ENCODE measurements at places on chromosomes 5 and 9. TPM values are rescaled to one million over a fixed set of nuclear protein-coding genes. Genes with fewer than 3 reads are reported as not detected.

The UCK1 gene
- total RNA-seq = 13.4 TPM

The SLC25A2 gene
- total RNA-seq = 0.19 TPM

The PIP5KL1 gene
- 1.5 TPM for total RNA-seq

The PCDHA11 gene
- total RNA-seq = under 0.01 TPM

The DMRT2 gene
- total RNA-seq = not detected

The CDC20B gene
- total RNA-seq = 0.28 TPM

The TMEM141 gene
- total RNA-seq = 58.9 TPM

The LHX2 gene
- 2.5 TPM for total RNA-seq

The CD180 gene
- total RNA-seq = 3.7 TPM

The LCN15 gene
- not detected for total RNA-seq

The IFNK gene
- not detected for total RNA-seq

The LRRC19 gene
- 2.0 TPM for total RNA-seq

The PCDHGA9 gene
- total RNA-seq = 0.51 TPM

DNA sequence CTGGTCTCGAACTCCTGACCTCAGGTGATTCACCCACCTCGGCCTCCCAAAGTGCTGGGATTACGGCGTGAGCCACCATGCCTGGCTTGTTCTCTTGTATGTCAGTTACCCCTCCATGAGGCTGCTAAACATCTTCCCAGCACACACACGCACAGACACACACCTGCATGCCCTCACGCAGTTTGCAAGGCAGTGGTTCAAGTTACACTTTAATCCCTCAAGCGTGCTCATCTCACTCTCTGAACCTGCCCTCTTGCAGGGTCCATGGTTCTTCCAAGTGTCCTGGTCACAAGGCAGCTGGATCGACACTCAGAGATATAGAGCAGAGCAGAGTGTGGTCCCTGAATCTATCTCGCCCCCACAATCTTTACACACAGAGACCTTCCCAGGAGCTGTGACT is 34.1 kb upstream of the RUFY1 start:
- no peak for DNase-seq

DNA sequence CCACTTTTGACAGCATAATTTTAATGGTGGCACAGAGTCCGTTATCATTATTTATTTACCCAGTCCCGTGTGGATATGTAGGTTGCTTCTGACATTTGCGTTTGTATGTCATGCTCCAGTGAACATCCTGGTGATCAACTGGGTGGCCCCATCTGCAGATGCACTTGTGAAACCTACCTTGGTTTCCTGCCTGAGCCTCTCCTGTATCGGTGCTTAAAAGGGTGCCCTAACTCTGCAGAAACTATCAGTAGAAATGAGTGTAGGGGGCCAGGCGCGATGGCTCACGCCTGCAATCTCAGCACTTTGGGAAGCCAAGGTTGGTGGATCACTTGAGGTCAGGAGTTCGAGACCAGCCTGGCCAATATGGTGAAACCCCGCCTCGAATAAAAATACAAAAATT is 92.1 kb upstream of the IER5L start:
- no peak for DNase-seq

DNA sequence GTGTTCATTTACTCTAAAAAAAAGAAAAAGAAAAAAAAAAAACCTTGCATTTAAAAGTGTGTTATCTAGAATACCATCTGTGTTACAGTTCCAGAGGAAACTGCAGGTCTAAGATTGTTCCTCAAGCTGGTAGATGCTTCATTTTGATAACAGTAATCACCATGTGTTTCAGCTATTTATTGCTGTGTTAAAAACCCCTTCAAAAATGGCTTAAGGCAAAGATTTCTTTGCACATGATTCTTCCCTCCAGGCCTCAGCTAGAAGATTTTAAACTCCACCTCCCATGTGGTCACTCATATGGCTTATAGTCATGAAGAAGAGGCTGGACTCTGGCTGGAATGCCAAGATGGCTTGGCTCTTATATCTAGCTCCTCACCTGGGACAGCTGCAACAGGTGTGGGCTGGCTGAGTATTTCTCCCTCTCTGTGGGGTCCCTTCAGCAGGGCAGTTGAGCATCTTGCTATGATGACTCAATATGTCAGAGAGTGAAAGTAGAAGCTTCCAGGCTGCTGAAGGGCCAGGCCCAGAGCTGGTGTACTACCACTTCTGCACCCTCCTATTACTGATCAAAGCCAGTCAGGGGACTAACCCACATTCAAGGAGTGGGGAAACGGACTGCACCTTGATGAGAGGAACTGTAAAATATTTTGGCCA is 920.4 kb upstream of the DMAC1 start:
- no peak for DNase-seq

- DNase-seq = no peak
Observed at GRCh38 chr5:146173597-146173996, 8.9 kb downstream of the LARS1 start.

DNA sequence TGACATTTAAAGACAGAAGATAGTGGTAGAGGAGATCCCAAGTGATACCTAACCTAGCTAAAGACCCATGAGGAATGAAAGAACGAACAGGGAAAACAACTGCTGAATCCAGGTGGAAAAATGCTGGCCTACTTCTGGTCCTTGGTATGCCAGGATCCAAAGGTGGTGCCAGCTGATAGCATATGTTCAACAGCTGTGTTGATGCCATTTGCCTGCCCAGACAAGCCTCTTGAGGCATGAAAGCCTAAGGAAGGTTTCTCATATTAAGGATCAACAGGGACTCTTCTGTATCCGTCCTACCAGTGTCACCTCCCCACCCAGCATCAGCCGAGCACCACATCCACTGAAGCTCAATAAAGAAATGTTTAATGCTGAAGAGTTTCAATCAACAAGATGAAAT is 225.7 kb upstream of the DMRT1 start:
- DNase-seq = no peak

- DNase-seq = no peak
Observed at GRCh38 chr5:170750791-170751190, 32.7 kb upstream of the GABRP start.

GRCh38 chr9:132319421-132320110 is 35.2 kb downstream of the SETX start:
- no peak for DNase-seq

DNA sequence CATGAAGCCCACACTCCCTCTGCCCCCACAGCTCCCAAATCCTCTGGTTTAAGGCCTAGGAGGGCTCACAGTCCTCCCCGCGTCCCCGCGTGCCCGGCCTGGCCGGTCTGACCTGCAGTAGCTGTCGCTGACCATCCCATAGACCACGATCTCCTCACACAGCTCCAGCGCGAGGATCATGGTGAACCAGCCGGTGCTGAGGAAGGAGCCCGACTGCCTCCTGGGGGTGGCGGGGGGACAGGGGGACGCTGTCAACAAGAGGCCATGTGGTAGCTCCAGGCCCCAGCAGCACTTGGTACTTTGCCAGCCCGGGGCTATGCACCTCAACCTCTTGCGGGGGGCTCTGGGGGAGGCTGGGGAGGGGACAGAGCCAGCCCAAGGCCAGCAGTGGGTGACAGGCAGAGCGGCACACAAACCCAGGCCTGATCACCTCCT is 7.0 kb downstream of the ST6GALNAC4 start:
- no peak for DNase-seq

DNA sequence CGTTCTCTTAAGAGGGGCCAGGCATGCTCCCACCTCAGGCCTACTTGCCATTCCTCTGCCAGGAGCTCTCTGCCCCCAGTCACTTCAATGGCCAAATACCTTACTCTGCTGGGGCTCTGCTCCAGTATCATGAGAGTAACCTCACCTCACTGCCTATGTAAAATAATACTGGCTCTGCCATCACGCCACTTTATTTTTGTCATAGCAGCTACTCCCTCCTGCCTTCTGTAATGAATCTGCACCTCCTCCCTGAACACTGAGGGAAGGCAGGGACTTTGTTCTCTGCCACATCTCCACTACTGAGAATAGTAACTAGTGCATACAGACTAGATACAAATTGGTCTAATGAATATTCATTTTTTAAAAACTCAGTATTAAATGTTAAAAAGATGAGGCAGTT is 33.8 kb downstream of the MACROH2A1 start:
- no peak for DNase-seq

GRCh38 chr5:15238006-15238405 is 262.0 kb upstream of the FBXL7 start:
- DNase-seq = no peak

GRCh38 chr5:176986280-176986679 is 20.3 kb downstream of the UIMC1 start:
- DNase-seq = no peak

GRCh38 chr5:118529361-118530144 is 458.8 kb downstream of the DTWD2 start:
- no peak for DNase-seq

DNA sequence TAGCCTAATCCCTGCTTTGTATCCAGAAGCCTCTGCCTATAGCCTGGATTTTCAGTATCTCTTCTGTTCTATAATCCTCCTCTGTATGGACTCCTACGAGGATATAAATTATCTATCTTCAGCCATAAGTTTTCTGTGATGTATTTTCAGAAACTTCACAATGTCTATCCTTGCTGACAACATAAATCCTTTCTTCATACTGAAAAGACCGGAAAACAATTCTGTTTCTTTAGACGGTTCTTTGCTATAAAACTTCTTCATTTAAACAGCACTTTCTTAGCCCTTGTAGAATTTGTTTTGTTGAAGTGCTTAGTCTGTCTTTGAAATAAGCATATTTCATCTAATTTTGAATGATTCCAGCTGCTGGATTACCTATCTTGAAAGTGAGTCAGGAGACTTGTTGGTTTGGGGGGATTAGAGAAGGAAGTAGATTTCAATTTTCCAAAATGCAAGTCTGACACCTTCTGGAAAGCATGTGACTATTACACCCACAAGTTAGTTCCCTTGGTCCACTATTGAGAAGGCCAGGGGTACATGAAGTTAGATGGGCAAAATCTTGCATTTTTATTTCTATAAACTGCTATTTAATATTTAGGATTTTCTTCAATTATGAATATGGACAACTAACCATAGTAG is 96.3 kb upstream of the RANBP3L start:
- no peak for DNase-seq

GRCh38 chr5:140855772-140856674 is at the start of gene PCDHA10:
Gene PCDHA10 (plus strand): TSS chr5:140855897. CDS start chr5:140856049, 152 bp downstream.
- no peak for DNase-seq

DNA sequence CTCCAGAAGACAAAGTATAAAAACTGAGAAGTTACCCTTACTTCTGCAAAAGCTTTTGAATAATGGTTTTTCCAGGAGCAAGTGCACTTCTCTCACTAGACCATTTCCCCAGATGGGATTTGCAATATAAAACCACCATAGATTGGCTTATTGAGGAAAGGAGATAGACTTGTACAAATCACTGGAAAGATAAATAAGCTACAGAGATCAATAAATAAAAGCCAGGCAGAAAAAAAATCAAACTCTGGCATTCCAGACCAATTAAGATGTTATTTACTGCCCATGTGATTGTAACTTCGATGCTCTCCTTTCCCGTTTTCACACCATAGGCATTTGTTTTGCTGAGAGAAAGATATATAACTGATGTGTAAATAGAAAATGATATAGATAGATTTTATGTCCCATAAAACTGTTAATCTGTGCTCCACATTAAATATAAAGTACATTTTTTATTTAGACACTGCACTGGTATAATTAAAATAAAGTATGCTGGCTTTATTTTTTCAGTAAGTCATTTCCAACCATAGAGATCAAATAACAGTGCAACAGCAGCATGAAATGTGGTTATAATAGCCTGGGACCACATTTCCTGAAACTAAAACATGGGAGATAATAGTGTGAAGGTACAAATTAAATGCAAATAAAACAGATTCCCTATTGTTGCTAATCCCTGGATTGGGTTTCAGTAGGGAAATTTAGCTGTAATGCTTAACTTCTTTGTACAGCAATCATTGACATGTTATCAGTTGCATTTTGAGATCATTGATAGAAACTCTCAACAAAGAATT is 177.7 kb downstream of the NR2F1-AS1 start:
- DNase-seq = no peak

- no peak for DNase-seq
Observed at GRCh38 chr9:108056084-108056804, 566.7 kb upstream of the KLF4 start.

GRCh38 chr5:156936972-156937371 is 26.1 kb downstream of the TIMD4 start:
- no peak for DNase-seq

- no peak for DNase-seq
Observed at GRCh38 chr5:59333416-59333815, 560.1 kb downstream of the PDE4D start.

- no peak for DNase-seq
Observed at GRCh38 chr5:7325975-7326913, 69.7 kb upstream of the ADCY2 start.

DNA sequence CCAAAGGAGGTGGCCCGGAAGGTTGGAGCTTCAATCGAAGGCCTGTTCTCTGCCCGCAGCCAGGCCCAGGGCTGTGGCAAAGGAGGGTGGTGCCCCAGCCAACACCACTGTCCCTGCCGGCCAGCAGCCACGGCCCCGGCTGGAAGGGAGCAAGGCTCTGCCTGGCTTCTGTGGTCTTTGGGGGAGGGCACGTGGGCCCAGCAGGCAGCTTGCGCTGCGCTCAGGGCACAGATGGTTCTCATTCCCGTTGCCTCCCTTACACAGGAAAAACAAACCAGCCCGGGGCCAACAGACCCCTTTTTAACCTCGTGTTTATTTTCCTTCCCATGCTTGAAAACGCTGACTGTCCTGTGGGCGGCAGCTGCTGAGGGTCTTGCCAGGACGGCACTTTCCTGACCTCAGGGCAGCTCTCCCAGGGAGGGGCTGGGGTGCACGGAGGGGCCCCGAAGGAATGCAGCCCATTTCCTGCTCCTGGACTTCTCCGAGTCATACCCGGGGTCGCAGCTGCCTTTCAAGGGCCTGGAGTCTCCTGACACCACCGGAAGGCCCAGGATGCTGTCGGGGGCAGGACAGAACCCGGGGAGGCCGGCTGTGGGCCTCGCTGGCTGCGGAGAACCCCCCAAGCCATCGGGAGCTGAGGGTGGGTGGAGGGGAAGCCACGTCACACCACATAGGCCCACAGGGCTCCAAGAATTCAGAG is 1.1 kb upstream of the GPSM1 start:
- no peak for DNase-seq

GRCh38 chr9:26369093-26369492 is 523.5 kb downstream of the CAAP1 start:
- DNase-seq = no peak
